ENCODE measurements at places on chromosomes 1 and 21.

- no peak for DNase-seq
Observed at GRCh38 chr1:192810253-192810880, 1.5 kb downstream of the RGS2 start.

DNA sequence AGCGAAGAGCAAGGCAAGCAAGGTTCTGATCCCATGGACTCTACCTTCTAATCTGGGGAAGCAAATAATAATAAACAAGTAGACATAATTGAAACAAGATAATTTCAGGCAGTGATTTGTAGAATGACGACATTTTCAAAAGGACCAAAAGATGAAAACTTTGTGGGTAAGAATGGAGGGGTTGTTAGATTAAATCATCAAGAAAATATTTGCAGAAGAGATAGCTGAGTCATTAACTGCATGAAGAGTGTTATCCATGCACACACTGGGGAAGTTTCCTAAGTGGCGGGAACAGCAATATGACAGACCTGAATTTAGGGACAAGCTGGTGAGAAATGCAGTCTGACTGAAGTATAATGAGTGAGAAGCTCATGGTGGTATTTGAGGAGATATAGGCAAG, 583.1 kb upstream of the RGS18 start:
- no peak for DNase-seq

DNA sequence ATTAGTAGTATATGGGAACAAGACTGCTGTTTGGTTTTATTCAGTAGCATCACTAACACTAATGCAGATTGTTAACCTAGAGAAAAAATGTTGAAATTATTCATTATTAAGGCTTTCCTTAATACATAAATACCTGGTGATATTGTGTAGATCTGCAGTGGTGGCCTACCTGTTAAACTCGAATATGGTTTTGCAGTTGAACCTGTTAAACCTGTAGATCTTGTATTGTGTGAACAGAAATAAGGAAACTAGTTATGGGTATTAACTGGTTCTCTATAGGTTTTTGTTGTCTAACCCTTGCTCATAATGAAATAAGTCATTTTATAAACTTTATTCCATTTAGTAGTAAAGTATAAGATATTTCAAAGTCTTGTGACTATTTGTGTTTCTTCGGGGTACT, 23.9 kb downstream of the PKN2 start:
- no peak for DNase-seq

DNA sequence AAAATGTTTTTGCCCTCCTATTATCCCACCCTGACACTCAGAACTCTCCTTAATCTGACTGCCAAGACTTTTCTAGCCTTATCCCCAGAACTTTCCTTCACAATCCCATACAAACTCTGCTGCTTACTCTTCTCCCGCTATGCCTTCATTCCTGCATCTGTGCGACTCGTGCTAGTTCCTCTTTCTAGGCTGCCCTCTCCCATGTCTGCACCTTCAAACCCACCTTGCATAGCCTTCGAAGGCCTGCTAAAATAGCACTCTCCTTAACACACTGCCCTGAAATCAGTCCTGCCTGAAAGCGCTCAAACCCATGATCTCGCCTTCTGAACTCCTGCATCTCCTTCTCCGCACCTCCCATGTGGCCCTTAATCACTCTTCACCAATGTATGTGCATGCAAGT, 2.5 kb upstream of the NCF2 start:
- no peak for DNase-seq

GRCh38 chr1:47478090-47478489, 40.2 kb downstream of the FOXD2 start:
- peak; percentile 67 for DNase-seq

DNA sequence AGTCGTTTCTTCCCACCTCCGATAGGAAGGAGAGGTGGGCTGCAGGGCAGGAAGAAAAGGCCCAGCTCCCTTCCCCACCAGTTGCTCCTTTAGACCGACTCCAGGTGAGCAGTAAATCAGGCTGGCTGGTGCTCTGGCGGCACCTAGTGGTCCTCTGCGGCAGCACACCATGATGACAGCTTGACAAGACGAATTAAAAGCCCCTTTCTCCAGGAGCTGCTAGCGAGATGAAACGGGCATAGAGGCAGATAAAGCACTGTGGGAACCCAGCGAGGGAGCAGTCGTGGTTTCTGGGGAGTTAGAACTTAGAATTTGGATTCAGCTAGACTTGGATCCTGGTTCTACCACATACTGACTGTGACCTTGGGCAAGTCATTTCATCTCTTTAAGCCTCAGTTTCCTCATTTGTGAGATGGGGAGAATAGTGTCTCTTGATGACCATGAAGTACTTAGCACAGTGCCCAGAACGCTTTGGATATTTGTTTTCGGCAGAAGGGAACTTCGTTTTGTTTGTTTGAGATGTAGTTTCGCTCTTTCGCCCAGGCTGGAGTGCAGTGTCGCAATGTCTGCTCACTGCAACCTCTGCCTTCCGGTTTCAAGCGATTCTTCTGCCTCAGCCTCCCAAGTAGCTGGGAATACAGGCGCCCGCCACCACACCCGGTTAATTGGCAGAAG, 21.8 kb upstream of the COL9A2 start:
- DNase-seq: peak; percentile 81

- DNase-seq: no peak
Observed at GRCh38 chr1:221663321-221663720, 78.6 kb downstream of the DUSP10 start.
